ENCODE measurements at places on chromosomes 5 and 9.

DNA sequence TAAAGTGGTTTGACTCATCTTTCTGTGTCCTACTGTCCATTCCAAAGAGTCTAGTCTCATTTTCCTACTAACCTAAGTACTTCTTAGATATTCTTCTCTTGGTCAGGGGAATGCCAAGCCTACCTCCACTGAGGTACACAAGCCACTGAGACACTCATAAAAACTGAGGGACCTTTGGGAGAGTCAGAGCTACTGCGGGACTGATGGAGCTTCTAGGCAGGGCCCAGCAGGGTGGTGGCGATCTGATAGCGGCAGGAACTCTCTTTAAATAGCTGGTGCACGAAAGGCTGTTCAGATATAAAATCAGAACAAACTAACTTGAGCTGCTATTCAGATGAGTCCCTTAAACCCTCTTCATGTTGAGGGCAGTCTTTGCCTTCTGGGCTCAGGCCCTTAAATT lies 14.7 kb downstream of the NUP214 start:
- no peak for DNase-seq

GRCh38 chr5:74446725-74447241 lies 193.7 kb downstream of the ENC1 start:
- no peak for DNase-seq

- no peak for DNase-seq
These were observed 105.0 kb upstream of the PRSS3 start for GRCh38 chr9:33690143-33690933.

- no peak for DNase-seq
These were observed 4.3 kb upstream of the FAT2 start for GRCh38 chr5:151595411-151595826.

DNA sequence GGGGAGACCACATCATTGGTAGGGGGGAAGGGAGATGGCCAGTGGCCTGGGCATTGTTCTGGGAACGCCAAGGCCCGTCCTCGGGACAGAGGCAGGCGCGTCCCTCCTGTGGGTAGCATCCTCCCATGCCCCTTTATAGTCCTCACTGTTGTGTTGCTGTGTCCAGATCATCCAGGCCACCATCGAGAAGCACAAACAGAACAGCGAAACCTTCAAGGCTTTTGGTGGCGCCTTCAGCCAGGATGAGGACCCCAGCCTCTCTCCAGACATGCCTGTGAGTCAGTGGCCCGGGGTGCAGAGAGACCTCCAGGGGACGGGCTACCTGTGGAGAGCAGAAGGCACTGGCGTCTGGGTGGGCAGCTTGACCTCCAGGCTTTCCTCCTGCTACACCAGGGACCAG lies 38.4 kb upstream of the SUSD3 start:
- no peak for DNase-seq

DNA sequence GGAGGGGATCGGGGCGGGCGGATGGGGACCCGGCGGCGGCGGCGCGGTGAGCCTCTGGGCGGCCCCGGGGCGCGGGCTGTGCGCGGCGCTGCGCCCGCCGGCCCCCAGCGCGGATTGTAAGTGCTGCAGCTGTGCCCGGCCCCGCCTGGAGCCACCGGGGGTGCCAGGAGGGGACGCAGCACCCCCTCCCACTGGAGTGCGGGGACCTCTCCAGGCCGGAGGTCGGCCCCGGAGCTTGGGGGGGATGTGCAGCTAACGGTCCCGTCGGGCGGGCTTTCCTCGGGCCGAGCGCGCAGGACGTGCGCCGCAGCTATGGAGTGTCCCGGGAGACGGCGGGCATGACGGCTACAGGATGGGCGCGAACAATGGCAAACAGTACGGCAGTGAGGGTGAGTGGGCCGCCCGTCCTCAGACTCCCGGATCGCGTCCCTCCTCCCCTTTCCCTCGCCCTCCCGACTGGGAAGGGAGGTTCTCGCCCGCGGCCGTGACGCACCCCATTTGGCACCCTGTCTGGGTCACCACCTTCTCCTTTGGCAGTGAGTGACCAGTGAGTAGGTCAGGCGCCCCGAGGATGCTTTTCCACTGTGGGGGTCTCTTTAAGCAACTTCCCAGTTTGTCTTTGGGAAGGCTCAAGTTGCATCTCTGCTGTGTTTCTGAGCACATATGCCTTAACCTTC lies 483 bp downstream of the FBXL7 start:
- DNase-seq = no peak

- DNase-seq = no peak
These were observed 409.2 kb upstream of the KLF4 start for GRCh38 chr9:107898761-107899160.

DNA sequence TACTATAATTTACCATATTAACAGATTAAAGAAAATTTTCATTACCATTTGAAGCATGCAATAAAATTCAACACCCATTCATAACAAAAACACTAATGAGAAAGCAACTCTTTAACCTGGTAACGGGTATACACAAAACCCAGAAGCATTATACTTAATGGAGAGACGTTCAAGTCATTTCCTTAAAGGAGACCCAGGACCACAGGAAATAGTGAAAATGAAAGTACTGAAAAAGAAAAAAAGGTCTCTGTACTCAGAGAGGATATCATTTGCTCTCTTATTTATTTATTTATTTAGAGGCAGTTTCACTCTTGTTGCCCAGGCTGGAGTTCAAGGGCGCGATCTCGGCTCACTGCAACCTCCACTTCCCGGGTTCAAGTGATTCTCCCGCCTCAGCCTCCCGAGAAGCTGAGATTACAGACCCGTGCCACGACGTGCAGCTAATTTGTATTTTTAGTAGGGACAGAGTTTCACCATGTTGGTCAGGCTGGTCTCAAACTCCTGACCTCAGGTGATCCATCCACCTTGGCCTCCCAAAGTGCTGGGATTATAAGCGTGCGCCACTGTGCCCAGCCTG lies 61.6 kb downstream of the SETX start:
- DNase-seq = no peak

GRCh38 chr5:1277331-1277730 lies 17.5 kb downstream of the TERT start:
- no peak for DNase-seq

- no peak for DNase-seq
These were observed 121.8 kb downstream of the XRCC4 start for GRCh38 chr5:83199126-83199525.

- no peak for DNase-seq
These were observed 164.0 kb downstream of the ARL15 start for GRCh38 chr5:54146390-54146789.
